ENCODE measurements at places on chromosomes 4 and X.

DNA sequence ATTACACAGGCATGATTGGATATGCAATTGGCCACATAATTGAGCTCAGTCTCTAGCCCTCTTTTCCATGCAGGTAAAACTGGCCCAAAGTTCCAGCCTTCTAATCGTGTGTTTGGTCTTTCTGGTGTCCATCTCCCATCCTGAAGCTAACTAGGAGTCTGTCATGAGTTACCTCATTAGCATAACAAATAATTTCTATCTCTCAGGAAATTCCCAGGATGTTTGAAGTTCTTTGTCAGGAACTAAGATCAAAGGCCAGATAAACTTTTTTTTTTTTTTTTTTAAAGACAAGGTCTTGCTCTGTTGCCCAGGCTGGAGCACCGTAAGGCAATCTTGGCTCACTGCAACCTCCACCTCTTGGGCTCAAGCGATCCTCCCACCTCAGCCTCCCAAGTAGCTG, 15.8 kb downstream of the ATXN3L start:
- no peak for DNase-seq

DNA sequence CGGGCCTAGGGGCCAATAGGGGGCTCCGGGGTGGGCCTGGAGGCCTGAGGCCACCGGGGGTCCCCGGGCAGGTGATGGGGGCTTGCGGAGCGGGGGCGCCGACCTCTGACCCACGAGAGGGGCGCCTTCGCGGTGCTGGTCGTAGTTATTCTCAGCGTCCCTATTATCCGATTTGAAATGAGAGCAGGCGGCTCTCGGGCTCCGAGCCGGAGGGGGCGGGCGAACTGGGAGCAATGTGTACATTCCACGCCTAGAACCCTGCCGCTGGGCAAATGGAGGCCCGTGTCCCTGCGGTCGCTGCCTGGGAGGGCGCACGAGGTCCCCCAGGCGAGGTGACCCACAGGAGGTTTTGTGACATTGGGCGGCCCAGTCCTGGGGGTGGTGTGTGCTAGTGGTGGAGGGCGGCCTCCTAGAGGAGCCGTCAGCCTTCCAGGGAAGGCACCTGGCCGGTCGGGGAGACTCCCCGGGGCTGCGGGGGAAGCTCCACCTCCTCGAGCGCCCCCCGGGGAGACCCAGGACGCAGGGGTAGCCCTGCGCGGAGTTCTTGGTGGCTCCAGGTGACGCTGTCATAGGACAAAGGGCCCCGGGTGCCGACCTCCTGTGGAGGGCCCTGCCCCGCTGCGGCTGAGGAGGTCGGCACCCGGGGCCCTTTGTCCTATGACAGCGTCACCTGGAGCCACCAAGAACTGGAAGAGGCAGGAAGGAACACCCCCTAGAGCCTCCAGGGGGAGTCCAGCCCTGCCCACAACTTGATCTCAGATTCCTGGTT, 102.6 kb upstream of the PRKX start:
- no peak for DNase-seq

- no peak for DNase-seq
Observed at GRCh38 chrX:30572004-30572403, 5.6 kb downstream of the TASL start.

DNA sequence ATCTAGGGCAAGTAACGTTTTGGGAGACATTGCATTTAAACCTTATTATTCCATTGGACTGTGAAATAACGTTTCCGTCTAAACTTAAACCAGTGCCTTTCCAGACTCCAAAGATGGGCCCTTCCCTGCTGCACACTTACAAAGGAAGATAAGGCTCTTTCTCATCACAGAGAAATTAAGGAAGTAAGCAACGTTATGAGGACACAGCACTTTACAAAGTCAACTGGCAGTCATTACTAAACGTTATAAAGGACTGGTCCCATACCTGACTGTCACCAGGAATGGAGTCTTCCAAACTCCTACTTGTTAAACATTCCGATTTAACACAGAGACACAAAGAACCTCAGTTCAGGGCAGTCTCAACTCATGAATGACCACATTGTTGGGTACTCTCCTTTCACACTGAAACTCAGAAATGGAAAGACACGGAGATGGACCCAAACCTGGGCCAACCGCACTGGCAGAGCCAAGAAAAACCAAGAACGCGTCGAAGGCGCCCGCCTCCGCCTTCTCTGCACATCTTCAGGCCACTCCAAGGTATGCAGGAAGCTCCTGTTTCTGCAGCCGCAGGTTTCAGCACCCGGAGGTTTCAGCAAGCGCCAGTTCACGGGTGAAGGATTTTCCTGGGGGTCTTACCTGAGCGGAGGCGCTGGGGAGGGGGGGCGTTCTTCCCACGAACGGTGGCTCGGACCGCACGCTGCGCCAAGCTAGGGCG, 670 bp downstream of the PAPSS1 start:
- peak; percentile 4 for DNase-seq

GRCh38 chr4:75995727-75996126, 5.0 kb upstream of the SDAD1 start:
- peak; percentile 10 for DNase-seq

DNA sequence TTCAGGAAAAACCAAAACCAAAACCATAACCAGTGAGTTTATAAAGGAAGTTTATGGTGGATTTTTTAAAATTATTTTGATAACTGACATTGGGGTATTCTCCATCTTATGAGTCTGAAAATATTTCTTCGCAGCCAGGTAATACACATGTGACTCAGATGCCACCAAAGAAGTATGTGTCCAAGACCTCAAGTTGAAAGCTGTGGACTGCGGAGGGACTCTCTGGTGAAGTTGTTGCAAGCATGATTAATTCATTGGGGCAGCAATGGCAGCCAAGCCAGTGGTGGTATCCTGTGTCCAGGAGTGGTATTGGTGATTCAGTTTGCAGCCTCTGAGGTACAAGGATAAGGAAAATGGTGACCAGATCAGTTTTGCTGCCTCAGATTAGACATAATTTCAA, 14.0 kb upstream of the ADH5 start:
- no peak for DNase-seq

DNA sequence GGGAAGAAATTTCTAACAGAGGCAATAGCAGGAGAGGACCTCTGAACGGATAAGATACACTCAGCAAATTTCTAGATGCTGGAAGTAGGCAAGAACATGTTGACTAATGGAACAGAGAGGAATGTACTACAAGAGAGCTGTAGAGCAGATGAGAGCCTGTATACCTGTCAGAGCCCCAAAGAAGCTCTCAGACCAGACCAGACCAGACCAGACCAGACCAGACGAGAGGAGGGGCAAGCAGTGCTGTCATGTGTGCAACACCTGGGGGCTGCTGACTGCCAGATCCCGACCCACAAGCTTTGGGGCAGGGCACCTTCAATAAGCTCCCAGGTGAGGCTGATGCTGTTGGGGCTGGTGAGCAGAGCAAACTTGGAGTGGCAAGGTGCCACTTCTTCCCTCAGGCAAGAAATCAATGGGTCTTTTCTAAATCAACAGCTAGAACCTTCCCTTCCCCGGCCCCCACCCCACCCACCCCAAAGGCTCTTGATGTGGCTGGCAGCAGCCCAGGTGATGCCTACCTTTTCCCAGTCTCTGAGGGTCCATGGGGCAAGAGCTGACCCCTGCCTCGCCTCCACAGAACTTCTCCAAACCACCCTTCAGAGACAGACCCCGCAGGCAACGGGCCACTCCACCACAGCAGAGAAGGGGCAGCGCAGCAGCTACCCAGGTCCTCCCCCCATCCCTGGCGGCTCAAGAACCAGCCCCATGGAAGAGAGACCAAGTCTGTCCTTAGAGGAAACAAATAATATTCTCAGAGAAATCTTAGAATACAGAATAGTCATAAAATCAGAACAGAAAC, 32.7 kb downstream of the MECP2 start:
- no peak for DNase-seq

DNA sequence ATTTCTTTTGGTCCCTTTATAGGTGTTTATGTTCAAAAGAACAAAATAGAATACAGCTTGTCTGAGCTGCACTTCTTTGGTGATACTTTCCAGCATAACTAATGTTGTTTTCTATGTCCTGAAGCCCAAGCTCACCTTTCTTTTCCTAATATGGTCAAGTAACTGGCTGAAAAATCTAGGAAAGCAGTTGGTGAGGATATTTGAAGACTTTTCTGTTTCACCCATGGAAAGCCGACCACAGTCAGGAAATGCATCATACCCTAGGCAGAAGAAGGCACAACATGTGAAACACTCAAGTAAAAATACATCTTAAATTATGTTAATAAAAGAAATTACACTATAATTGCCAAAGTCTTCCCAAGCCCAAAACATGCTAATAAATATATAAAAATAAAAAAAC, 337.0 kb downstream of the PDGFC start:
- no peak for DNase-seq

DNA sequence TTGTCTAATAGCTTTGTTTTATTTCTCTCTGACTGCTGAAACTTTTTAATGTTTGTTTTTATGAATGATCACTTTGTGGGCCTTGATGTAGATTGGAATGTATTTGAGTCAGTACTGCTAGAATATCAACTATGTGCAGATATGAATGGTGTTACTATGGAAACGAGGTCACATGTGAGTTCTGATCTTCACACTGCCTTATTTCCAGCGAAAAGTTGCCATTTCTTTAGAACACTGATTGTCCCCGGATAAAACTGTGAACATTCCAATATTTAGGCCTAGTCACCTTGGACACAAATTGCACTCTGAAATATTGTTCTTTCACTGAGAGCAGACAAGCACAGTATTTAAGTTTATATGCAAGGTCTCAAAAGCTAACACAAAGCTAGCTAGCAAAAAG, 27.2 kb upstream of the MAGED1 start:
- DNase-seq = no peak

- no peak for DNase-seq
Observed at GRCh38 chr4:184568770-184569169, 80.5 kb downstream of the CASP3 start.

DNA sequence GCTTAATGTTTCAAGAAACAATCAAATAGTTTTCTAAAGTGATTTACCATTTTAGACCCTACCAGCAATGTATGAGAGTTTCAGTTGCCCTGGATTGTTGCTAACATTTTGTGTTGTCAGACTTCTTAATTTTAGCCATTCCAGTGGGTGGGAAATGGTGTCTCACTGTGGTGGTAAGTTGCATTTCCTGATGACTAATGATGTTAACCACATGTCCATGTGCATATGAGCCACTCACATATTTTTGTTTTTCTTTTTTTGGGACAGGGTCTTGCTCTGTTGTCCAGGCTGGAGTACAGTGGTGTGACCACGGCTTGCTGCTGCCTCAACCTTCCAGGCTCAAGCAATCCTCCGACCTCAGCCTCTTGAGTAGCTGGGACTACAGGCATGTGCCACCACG, 48.3 kb downstream of the MED28 start:
- no peak for DNase-seq

DNA sequence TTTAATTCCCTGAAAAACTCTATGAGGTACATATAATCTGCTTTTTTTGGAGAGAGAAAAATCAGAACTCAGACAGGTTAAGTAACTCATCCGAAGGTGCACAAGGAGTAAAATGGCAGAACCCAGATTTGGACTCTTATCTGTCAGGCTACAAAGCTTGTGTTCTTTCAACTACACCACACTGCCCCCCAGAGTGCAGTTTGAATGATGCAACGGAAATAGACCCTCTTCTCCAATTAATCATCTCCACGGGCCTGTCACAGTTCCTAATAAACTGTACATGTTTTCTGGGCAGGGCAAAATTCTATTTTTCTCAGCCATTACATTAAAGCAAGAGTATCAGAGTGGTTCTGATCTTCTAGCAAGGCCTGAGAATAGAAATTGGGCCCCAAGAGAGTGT, 35.3 kb upstream of the DCX start:
- DNase-seq = no peak

DNA sequence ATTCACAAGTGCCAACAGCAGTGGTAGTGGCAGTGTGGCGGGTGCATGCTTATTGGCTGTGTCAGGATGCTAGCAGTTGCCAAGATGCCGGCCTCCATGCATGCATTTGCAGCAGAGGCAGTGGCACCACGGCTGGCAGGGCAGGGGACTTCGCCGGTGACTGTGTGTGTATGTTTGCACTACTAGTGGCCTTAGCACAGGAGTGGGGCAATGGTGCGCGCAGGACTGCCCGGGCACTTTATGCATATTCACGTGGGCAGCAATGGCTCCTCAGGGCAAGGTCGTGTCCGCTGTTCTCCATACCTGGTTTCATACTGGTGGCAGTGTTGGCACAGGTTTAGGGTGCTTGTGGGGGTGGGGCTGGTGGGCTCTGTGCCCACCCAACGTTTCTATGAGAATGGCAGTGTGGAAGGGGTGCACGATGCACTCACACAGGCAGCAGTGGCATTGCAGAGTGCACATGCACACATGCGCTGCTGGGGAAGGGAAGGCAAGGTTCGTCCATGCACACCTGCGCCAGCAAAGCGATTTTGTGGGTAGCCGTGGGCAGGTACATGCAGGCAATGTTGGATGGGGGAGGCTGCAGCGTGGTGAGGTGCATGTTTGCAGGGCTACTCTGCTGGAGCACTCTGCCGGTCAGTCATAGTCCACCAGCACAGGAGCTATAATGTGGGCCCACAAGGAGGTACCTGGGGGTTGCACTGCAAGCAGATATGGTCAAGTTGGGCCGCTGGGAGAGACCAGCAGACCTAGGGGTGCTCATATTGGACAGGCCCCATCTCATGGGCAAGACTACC, 338.9 kb upstream of the TECRL start:
- DNase-seq = no peak

DNA sequence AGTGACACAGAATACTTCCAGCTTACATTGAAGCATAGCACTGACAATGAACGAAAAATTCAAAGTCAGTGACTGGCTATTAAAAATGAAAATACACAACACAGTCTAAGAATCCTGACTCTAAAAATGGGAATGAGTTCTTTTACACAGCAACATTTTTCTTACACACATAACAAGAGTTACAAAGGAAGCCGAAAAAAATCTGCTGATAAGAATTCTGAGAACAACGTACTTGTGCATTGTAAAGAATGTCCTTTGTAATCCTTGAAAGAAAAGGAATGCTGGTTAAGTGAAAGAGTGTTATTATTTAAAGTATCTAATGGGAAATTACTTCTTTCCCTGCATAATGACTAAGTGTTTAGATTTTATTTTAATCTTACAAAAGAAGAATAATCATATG, 199.4 kb downstream of the PRDM5 start:
- DNase-seq = no peak

DNA sequence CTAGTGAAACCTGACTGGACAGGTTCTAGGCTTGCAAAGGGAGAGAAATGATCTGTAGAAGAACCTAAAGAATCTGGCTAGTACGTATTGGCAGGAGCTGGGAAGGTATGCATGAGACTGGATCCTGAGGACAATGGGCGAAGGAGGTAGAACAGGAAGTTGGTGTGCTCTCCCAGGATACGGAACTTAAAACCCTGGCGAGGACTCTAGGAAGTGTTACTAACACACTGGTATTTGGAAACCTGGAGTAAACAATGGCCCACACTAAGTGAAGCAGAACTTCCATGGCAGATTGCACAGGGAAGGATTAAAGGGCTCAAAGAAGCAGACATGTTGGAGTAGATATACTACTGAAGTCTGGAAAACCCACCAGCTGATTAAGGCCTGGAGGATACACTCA, 9.1 kb downstream of the SYN1 start:
- no peak for DNase-seq

GRCh38 chrX:18172970-18173369, 47.7 kb downstream of the BEND2 start:
- DNase-seq = no peak

- no peak for DNase-seq
Observed at GRCh38 chr4:5082376-5082775, 31.1 kb downstream of the STK32B start.

GRCh38 chrX:38848671-38849455, 47.6 kb downstream of the MID1IP1 start:
- DNase-seq = no peak

GRCh38 chrX:39203427-39203826, 402.2 kb downstream of the MID1IP1 start:
- no peak for DNase-seq

- no peak for DNase-seq
Observed at GRCh38 chr4:40333921-40334352, 1.2 kb upstream of the CHRNA9 start.

GRCh38 chr4:86972997-86973396, 38.2 kb downstream of the AFF1 start:
- no peak for DNase-seq

Measured in GM19239 (cell line).